ENCODE measurements at places on chromosomes 2 and 18.

- H3K36me3 ChIP-seq: peaks cover 42% of the 10 kb centered on the region
- H3K27ac ChIP-seq: peak overlapping the region; percentile 2
- H3K4me3 ChIP-seq: no peak overlapping the region
- peak; percentile 78 for DNase-seq
- no peaks in the 10 kb centered on the region for H3K4me1 ChIP-seq
- H3K27me3 ChIP-seq: no peaks in the 10 kb centered on the region
Observed at GRCh38 chr2:112004253-112004645, 50.8 kb upstream of the TMEM87B start.

DNA sequence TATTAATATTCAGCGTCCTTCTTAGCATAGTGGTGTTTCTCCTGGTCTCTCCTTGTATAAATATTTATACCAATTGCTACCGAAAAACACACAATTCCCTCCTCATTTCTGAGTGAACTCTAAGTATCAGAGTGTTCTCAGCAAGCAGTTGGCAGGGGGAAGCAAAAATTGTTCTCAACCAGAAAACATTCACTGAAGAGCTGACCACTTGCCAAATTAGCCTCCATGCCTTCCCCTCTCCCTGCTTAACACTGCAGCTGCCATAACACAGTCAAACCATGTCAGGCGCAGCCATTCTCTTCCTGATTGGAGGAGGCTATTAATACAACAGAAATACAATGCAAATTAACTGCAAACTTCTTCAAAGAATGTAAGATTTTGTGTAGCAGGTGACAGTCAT, 105.0 kb downstream of the COL6A3 start:
- DNase-seq: no peak
- no peak overlapping the region for H3K4me3 ChIP-seq
- H3K27me3 ChIP-seq: no peaks in the 10 kb centered on the region

GRCh38 chr2:25885933-25886332, 7.6 kb upstream of the ASXL2 start:
- H3K4me3 ChIP-seq: no peak overlapping the region
- H3K27ac ChIP-seq: no peak overlapping the region
- no peaks in the 10 kb centered on the region for H3K36me3 ChIP-seq
- no peak for DNase-seq

GRCh38 chr2:20108655-20109396, 57.4 kb upstream of the LAPTM4A start:
- H3K27me3 ChIP-seq: no peaks in the 10 kb centered on the region
- no peak overlapping the region for H3K27ac ChIP-seq
- H3K36me3 ChIP-seq: no peaks in the 10 kb centered on the region
- no peaks in the 10 kb centered on the region for H3K4me1 ChIP-seq
- no peak for DNase-seq

DNA sequence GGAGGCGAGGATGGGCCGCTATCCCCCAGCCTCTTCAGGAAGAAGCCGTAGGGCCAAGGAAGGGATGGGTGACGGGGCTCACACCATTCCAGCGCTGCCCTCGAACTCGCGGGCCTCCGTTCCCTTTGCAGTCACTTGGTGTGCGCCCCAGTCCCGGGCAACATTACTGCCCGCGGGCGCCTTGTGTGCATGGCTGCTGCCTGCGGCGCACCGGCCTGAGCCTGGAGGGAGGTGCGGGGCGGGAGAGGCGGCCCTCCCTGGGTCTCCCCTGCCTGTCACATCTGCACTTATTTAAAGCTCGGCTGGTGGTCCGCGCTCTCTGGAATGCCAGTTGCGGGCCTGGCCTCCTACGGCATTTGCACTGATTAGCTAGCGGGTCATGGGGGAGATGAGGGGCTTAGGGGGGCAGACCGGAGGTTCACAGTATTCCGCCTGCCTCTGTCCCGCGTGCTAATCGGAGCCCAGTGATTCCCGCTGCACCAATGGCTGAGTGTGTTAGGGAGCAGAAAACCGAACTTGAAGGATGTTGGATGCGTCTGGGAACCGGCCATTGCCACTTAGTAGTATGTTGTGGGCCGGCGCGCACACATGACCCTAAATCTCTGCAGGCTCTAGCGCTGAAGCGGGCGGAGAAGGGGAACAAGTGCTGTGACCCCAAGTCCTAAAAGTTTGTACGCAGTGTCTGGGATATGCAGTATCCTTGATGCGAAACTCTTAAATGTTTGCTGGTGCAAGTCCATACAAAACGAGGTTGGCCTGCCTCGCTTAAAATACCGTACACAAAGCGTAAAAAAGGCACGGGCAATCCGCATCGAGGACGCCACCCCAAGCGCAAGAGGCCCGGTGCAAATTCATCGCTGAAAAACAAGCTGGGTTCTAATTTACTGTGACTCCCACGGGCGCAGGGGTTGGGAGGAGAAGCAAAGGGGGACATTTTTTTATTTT, 161.2 kb upstream of the SIX2 start:
- H3K4me3 ChIP-seq: peak overlapping the region; percentile 71
- H3K27me3 ChIP-seq: no peaks in the 10 kb centered on the region
- H3K36me3 ChIP-seq: no peaks in the 10 kb centered on the region

All from ascending aorta (tissue), 2 donors.